ENCODE measurements at places on chromosomes 12 and 14. TPM values are rescaled to one million over a fixed set of nuclear protein-coding genes. Genes with fewer than 3 reads are reported as not detected.
A peak's percentile ranks its signal among the peaks of the same experiment; 100 is the strongest.

DNA sequence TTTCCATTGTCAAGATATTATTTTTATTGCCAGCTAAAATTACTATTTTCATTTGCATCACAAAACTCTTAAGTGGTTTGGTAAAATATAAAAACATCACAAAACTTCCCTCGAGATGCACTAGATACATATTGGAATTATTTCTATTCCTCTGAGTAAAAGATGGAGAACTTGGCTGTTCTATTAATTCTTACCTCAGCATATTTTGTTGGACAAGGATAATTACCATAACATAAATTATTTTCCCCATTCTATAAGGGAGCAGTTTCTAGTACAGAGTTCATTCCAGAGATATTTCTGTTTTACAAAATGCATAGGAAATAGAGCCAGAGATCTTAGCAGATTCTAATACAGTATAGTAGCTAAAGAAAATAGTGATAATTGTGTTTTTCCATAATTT lies 42.6 kb upstream of the PTHLH start:
- DNase-seq: no peak

- DNase-seq: no peak
Observed at GRCh38 chr14:23433457-23433856, 2.0 kb downstream of the MYH7 start.

DNA sequence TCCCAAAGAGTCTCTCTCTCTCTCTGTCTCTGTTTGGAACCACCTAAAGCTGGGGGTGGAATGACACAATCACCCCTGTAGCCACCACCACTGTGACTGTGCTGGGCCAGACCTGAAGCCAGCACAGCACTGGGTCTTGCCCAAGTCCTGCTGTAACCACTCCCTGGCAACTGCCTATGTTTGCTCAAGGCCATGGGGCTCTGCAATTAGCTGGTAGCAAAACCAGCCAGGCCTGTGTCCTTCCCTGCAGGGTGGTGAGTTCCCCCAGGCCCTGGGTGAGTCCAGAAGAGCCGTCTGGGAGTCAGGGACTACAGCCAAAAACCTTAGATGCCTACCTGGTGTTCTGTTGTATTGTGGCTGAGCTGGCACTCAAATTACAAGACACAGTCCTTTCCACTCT lies 50.8 kb downstream of the DGLUCY start:
- DNase-seq: no peak

DNA sequence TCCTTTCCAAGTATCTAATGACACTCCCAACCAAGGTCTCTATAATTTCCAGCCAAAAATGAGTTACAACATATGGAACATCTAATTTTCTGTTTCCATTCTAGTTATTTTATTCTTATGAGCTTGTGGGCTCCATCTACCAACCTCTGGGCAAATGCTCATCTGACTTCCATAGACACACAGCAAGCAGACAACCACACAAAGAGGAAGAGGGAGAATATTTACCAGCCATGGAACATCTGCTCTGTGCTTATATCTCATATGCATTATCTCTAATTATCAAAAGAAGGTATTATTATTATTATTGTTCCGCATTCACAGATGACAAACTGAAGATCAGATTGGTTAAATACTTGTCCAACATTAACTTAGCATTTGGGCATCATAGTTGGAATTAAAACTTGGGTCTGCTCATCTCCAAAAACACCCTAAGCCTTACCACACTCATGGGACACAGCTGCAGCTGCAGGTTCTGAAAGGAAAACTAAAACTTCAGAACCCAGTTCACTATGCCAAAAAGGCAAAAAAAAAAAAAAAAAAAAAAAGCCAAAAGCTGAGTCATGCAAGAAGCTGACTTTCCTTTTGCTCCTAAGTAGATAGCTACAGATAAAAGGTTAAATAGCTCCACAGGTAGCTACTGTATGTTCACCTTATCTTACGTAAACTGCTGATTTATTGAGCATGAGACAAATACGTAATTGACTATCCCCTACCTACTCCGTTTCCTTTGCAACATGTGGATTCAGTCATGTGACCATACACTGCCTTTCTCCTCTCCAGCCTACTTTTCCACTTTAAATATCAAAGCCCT lies 23.6 kb upstream of the TCL1B start:
- no peak for DNase-seq

GRCh38 chr14:84042992-84043391 lies 1487.0 kb upstream of the FLRT2 start:
- no peak for DNase-seq

- no peak for DNase-seq
Observed at GRCh38 chr14:104392396-104393198, 187.0 kb upstream of the C14orf180 start.

GRCh38 chr12:30969606-30970395 lies 43.3 kb downstream of the TSPAN11 start:
- DNase-seq: no peak

- no peak for DNase-seq
Observed at GRCh38 chr12:91889059-91889458, 256.6 kb downstream of the BTG1 start.

DNA sequence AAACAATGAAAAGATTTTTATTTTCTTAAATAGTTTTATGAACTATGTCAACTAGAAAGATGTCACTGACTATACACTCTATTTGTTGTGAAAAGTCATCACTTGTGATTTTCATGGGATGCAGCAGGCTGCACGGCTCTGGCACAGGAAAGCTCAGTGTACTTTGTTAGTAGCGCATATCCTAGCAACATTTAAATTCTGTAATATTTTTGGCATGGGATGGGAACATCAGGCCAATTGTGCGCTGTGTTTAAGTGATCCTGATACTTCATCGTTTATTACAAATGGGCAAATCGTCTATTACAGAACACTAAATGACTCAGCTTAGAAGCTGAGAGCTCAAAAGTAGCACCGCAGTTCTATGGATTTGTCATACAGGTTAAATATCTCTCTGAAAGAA lies 60.7 kb upstream of the SAV1 start:
- DNase-seq: no peak

DNA sequence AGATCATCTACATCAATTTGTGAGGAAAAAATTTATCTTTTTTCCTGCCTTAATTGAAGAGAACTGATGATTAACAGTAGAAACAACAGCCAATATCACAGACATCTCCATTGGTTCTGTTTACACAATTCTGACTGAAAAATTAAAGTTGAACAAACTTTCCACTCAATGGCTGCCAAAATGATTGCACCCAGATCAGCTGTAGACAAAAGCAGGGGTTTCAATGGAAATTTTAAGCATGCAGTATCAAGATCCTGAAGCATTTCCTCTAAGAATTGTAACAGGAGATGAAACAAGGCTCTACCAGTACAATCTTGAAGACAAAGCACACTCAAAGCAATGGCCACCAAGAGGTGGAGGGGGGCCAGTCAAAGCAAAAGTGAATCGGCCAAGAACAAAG lies 231.6 kb upstream of the KRR1 start:
- no peak for DNase-seq

DNA sequence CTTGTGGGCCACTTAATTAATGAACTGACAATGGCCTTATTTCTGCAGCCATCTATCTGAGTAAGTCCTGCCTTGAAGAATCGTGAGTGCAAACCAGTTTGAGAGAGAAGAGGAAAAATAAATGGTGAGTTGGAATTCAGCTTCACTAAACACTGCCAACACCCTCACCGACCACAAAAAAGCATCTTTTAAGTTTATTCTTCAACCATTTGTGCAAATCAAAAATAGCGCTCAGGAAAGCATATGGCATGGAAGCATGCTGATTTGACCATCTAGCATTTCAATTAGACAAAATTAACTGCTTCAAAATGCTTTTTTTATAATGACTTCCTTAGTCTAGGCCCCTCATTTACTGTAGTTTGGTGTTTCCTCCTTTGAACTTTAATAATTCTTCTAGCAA lies 294.0 kb downstream of the PPFIA2 start:
- DNase-seq: no peak

- peak; percentile 91 for DNase-seq
Observed at GRCh38 chr14:55398679-55399078, 13.0 kb downstream of the ATG14 start.

- no peak for DNase-seq
Observed at GRCh38 chr14:38808734-38809455, 294.1 kb downstream of the SEC23A start.

DNA sequence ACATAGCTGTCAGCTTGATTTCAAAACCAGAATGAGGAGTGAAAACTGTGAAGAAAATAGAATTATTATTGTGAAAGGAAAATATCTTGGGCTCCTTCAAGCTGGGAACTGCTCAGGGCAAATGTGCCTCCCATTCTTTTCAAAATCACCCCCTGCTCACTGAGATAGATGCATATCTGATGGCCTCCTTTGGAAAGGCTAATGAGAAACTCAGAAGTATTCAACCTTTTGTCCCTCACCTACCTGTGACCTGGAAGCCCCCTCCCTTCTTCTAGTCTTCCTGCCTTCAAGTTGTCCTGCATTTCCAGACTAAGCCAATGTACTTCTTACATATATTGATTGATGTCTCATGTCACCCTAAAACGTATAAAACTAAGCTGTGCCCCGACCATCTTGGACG lies 81.1 kb upstream of the C14orf132 start:
- DNase-seq: no peak

DNA sequence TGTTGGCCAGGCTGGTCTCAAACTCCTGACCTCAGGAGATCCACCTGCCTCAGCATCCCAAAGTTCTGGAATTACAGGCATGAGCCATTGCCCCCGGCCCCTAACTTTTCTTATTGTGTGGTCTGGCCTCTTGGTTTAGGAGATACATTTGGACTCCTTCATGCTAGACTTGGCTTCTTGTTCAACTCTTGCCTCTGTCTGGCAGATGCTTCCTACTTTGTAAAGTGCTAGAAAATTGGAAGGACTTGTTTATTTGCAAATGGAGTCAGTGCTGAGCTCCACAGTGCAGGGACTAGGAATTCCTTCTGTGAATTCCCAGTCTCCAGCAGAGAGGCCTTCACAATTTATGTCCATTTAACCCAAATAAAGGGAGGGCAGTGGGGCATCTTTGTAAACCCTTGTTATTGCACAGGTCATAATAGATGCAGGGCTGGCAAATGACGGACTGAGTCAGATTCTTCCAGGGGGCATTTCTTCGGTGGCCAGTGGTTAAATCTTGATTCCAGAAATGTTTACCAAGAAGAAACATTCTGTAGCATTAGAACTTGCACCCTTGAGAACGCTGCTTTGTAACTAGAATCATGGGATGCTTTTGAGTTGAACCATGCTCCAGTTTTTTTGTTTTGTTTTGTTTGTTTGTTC lies 73.8 kb upstream of the TBX3 start:
- DNase-seq: no peak

DNA sequence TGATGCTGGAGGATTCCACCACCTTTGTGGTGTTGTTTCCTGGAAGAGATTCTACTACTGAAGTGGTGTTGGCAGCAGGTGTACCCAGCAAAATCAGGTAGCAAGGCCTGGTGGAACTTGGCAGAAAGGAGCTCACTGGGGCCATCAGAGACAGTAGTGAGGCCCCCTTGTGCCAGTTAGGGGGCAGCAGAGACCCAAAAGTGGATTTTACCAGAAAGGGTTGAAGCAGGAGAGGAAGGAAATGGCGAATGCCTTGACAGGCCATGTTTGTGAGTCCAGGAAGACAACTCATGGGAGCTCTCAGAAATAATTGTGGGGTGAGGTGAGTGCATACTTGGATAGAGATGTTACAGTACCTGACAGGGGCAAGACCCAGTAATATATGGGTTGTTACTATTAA lies 137.7 kb upstream of the FGD4 start:
- DNase-seq: no peak

GRCh38 chr12:55008944-55009585 lies 10.7 kb upstream of the NEUROD4 start:
- no peak for DNase-seq

DNA sequence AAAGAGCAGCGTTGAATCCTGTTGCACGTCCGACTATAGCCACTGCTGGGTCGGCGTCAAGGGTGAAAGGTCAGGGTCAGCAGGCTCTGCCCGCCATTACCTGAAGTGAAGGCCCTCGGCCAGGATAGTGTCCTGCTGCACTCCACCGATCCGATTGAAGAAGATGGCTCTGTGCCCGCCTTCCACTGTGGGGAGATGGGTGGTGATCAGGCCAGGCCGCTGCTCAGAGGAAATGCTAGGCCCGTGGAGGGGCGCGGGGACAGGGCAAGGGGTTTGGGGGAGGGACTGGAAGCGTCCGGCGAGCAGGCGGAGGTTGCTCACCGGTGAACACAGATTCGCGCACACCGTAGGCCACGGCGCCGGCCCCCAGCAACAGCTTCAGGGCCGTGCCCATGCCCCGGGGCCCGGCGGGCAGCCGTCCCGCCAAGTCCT lies 352 bp downstream of the PHB2 start:
- no peak for DNase-seq

DNA sequence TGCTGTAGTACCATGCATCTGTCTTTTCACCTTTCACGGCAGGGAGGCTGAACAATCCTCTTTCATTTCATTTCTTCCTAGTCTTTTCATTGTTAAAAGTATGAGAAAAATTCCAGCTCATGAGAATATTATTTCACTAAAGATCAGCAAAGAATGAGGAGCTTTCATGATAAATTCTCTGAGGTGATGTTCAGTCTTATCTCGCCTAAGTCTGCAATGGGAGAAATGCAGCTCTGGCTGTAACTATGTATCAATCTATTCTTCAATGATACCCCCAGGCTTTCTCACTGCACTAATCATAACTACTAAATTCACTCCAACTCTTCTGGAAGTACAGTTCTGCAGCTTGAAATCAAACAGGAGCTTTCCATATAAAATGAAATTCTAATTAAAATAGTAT lies 15.7 kb downstream of the FOXG1 start:
- DNase-seq: no peak

KRT3 gene
- not detected for polyA plus RNA-seq

TBC1D30 gene
- 0.22 TPM for polyA plus RNA-seq

ACOT6 gene
- polyA plus RNA-seq: not detected

AQP2 gene
- not detected for polyA plus RNA-seq

AQP6 gene
- not detected for polyA plus RNA-seq

UNC79 gene
- 0.02 TPM for polyA plus RNA-seq

FOXG1 gene
- not detected for polyA plus RNA-seq

CLEC4C gene
- polyA plus RNA-seq: not detected

TAS2R30 gene
- polyA plus RNA-seq: 0.15 TPM

BHLHE41 gene
- 4.0 TPM for polyA plus RNA-seq
